Cerebellum (tissue), 4 donors: ENCODE measurements at places on chromosomes 7 and 10.

GRCh38 chr10:63628526-63629362, 107.5 kb downstream of the REEP3 start:
- peak; percentile 64 for DNase-seq

DNA sequence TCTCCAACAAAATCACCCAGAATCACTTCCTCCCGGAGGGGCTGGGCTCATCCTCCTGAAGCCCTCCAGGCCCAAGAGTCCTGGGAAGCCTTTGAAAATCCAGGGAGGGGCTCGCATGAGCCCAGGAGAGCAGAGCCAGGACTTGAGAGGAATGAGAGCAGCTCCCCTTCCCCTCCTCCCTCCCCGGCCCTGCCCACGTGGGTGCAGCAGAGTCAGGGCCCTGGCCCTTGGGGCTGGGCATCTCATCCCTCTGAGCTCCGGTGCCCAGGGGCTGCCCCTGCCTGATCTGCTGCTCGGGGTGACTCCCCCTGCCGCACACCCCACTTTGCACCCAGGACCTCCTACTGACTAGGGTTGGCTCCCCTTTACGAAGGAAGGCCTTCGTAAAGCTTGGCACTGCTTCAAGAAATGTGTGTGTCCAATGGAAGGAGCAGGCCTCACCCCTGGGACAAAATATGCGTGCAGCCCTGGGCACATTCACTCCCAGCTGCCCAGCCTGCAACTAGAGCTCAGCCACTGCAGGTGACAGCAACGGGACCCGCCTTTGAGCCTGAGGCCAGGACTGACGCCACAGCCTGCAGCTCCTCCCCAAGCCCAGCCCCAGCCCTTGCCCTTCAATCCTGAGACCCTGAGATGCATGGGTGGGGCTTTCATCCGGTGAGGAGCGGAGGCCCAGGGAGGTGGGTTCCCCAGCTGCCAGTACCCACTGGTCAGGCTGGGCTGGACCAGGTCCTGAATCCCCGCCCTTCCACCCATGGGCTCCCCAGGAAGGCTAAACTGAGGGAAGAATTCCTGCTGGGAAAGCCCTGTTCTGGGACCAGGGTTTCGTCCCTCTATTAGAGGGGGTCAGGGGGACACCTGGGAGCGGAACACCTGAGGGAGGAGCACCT, 21.8 kb downstream of the PWWP2B start:
- no peak for DNase-seq

GRCh38 chr10:83886871-83887270, 252.4 kb upstream of the GHITM start:
- DNase-seq, result no peak

GRCh38 chr7:149147072-149147751, at the start of gene ZNF398:
ZNF398 (plus strand) TSS chr7:149147453; CDS start chr7:149147743, 290 bp downstream.
- peak; percentile 89 for DNase-seq

DNA sequence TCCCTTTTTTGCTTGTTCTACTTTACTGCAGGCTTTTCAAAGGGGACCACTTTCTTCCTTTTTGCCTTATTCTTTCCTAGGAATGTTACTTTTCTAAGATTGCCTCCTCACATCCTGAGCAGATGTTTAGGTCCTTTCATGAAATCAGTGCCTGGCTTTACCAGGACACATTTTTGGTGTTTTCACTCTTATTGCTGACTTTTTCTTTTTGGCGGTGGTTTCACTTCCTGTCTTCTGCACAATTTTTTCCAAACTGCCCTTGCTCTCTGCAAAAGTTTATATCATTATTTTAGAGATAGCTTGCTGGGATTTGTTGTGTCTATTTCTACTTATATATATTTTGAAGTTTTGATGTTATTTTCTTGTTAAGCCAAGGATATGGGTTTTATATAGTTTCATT, 332.2 kb upstream of the MTPN start:
- no peak for DNase-seq

GRCh38 chr7:15463801-15464666, 97.8 kb downstream of the AGMO start:
- DNase-seq, result no peak

GRCh38 chr7:6705959-6706665, 635 bp downstream of the ZNF12 start:
- no peak for DNase-seq

GRCh38 chr10:44569193-44570091, 184.5 kb upstream of the CXCL12 start:
- DNase-seq, result no peak

DNA sequence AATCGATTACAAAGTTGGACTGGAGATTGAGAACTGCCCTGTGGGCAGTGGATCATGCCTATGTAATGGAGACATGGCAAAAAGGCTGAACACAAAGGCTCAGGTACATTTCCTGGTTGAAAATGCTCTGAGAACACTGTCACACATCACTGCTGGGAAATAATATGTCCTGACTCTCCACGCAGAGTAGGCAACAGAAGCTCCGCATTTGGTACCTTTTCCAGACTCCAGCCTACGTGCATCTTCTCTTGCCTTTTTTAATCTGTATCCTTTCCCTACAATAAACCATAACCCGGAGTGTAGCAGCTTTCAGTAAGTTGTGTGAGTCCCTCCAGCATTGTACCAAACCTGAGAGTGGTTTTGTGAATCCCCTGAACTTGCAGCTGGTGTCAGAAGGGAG, 134.7 kb downstream of the SORBS1 start:
- DNase-seq, result no peak

DNA sequence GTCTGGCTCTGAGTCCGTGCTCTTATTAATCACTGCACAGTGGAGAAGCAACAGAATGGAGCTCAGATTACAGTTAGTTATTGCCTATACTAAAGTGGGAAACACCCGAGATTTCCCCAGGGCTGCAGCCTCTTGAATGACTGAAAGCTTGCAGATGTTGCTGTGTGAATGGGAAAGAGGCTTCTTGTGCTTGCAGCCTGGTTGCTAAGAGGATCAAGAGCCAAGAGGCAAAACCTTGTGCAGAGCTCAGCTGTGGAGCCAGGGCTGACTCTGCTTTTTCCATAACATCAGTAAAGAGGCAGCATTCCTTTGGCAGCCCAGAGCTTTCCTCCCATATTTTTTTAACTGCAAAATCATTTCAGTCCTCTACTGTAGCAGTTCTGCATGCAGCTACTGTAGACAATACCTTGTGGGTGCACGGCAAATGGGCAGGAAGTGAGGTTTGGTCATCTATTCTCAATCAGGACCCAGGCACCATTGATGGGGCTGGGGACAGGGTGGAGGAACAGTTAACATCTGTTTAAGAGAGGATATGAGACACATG, 86.5 kb downstream of the RALA start:
- DNase-seq, result no peak

DNA sequence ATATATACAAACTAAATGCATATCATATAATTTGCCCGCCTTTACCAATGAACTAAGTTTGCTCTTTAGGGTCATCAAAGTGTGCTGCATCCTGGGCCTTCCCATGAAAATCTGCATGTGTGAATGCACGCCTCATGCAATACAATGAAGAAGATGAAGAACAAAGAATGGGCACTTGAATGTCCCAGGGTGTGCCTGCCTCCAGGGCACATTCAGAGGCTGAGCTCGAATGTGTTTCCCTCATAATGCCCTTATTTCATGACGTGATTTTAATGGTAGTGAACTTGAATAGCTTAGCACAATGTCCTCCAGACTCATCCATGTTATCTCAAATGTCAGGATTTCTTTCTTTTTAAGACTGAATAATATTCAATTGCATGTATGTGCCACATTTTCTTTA, 824.9 kb downstream of the TNS3 start:
- no peak for DNase-seq
